ENCODE measurements at places on chromosomes 1 and 21.

DNA sequence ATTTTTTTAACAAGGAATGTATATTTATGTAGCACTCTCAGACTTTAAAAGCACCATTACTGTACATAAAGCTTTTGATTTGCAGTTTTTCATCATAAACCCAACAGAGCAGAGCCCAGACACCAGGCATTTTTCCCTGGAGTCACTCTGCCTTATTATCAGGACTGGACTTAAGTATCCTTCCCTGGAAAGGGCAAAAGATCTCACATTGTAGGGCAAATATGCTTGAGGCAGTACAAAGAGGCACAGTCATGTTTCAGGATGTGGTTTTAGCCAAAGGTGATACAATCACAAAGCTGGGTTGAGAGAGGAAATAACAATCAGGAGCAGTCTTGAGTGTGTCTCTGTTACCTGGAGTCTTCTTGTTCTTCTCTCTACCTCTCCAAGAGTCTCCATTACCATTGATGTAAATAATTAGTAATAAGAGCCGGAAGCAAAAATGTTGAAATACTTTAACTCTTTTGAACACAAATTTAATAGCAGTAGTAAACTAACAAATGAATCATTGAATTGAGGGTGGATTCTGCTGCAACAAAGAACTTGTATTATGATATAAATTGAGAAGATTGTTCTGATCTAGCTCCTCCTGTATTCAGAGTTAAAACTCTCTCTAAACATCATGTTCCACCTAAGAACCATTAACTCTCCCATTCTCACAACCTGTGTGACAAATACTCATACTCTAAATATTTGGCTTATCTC, 160.5 kb downstream of the LTN1 start:
- no peaks in the 10 kb centered on the region for H3K36me3 ChIP-seq
- peak; percentile 15 for DNase-seq
- H3K27ac ChIP-seq, result no peak overlapping the region
- H3K27me3 ChIP-seq, result no peaks in the 10 kb centered on the region

DNA sequence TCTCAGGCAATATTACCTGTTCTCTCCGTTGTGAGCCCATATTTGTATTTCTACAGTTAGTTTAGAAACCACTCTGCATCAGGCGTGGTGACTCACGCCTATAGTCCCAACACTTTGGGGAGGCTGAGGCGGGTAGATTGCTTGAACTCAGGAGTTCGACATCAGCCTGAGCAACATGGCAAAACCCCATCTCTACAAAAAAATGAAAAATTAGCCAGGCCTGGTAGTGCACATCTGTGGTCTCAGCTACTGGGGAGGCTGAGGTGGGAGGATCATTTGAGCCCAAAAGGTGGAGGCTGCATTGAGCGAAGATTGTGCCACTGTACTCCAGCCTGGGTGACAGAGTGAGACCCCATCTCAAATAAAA, 19.7 kb upstream of the ID3 start:
- H3K27me3 ChIP-seq, result no peaks in the 10 kb centered on the region
- no peak overlapping the region for H3K27ac ChIP-seq
- no peak for DNase-seq
- H3K36me3 ChIP-seq, result no peaks in the 10 kb centered on the region
- peaks cover 10% of the 10 kb centered on the region for H3K4me1 ChIP-seq
- no peak overlapping the region for H3K4me3 ChIP-seq

GRCh38 chr1:76677416-76678405, 189.6 kb upstream of the ST6GALNAC5 start:
- H3K4me3 ChIP-seq, result no peak overlapping the region
- no peak for DNase-seq
- no peaks in the 10 kb centered on the region for H3K27me3 ChIP-seq
- no peaks in the 10 kb centered on the region for H3K36me3 ChIP-seq
- no peaks in the 10 kb centered on the region for H3K4me1 ChIP-seq
- H3K27ac ChIP-seq, result no peak overlapping the region

GRCh38 chr1:169809370-169810095, 14.8 kb upstream of the METTL18 start:
- peak; percentile 48 for DNase-seq
- no peak overlapping the region for H3K4me3 ChIP-seq
- H3K4me1 ChIP-seq, result no peaks in the 10 kb centered on the region
- H3K27ac ChIP-seq, result no peak overlapping the region
- no peaks in the 10 kb centered on the region for H3K27me3 ChIP-seq
- peaks cover 3% of the 10 kb centered on the region for H3K36me3 ChIP-seq

- H3K4me1 ChIP-seq, result peaks cover 13% of the 10 kb centered on the region
- peak; percentile 55 for DNase-seq
- no peaks in the 10 kb centered on the region for H3K27me3 ChIP-seq
- peaks cover 37% of the 10 kb centered on the region for H3K36me3 ChIP-seq
- no peak overlapping the region for H3K27ac ChIP-seq
- H3K4me3 ChIP-seq, result no peak overlapping the region
These were observed 3.2 kb downstream of the LRRC42 start for GRCh38 chr1:53949023-53949990.

- DNase-seq, result no peak
- no peak overlapping the region for H3K27ac ChIP-seq
- no peaks in the 10 kb centered on the region for H3K27me3 ChIP-seq
These were observed 2.4 kb upstream of the SH3D21 start for GRCh38 chr1:36303650-36304360.

- H3K27ac ChIP-seq, result no peak overlapping the region
- no peaks in the 10 kb centered on the region for H3K36me3 ChIP-seq
- peak; percentile 10 for DNase-seq
- no peaks in the 10 kb centered on the region for H3K4me1 ChIP-seq
These were observed 6.0 kb upstream of the PLA2G2C start for GRCh38 chr1:20192364-20192763.

DNA sequence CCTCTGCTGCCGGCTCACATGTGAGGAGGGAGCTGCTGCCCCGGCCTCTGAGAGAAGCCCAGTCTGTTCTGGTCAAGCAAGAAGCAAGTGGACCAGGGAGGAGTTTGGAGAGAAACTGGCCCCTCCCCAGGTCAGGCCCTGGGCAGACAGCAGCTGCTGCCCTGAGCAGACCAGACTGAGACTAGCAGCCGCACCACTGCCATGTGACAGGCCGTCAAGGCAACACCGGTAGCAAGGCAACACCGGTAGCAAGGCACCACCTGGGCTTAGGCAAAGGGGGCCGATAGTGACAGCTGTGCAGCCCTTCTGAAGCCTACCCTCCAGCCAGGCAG, 50.3 kb downstream of the ARHGEF16 start:
- H3K27me3 ChIP-seq, result no peaks in the 10 kb centered on the region
- DNase-seq, result no peak
- no peak overlapping the region for H3K27ac ChIP-seq
- no peak overlapping the region for H3K4me3 ChIP-seq

DNA sequence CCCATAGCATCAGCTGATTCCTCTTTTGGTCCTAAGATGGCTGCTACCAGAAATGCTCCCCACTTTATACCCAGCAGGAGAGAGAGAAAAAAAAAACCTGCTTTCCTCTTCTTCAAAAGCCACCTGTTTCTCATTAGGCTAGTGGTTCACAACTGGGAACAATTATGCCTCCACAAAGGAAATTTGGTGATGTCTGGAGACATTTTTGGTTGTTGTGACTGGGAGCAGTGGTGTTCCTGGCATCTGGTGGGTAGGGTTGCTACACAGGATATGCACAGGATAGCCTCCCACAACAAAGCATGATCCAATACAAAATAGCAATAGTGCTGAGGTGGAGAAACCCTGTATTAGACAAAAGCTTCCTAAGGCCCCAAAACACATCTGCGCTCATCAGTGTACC, 38.5 kb upstream of the SGIP1 start:
- no peak overlapping the region for H3K4me3 ChIP-seq
- H3K4me1 ChIP-seq, result peaks cover 2% of the 10 kb centered on the region
- no peaks in the 10 kb centered on the region for H3K27me3 ChIP-seq

GRCh38 chr1:41537251-41537650, 52.8 kb upstream of the EDN2 start:
- DNase-seq, result peak; percentile 2
- H3K27ac ChIP-seq, result no peak overlapping the region
- peaks cover 11% of the 10 kb centered on the region for H3K4me1 ChIP-seq
- peaks cover 27% of the 10 kb centered on the region for H3K27me3 ChIP-seq
- H3K36me3 ChIP-seq, result no peaks in the 10 kb centered on the region

GRCh38 chr21:46457801-46458314, 833 bp upstream of the DIP2A start:
- H3K27me3 ChIP-seq, result no peaks in the 10 kb centered on the region
- H3K4me3 ChIP-seq, result peak overlapping the region; percentile 85
- peaks cover 7% of the 10 kb centered on the region for H3K36me3 ChIP-seq
- peak overlapping the region; percentile 75 for H3K27ac ChIP-seq

- no peak for DNase-seq
- no peaks in the 10 kb centered on the region for H3K4me1 ChIP-seq
- H3K27me3 ChIP-seq, result no peaks in the 10 kb centered on the region
- no peaks in the 10 kb centered on the region for H3K36me3 ChIP-seq
These were observed 56.0 kb upstream of the C1orf21 start for GRCh38 chr1:184330875-184331274.

DNA sequence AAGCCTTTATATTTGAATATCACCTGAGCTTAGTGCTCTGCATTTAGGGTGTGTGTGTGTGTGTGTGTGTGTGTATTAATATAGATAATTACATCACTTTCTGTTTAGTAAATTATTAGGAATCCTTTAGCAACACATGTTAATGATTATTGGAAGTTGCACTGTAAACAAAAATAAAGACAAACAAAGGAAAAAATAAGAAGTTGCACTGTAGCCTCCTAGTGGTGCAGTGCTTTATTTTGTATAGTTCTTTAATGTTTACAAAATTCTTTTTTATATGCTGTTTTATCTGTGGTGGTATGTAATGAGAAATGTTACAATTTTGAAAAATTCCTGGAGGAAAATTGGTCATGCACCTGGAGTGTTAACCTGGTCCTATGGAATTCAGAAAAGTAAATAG, 69.2 kb downstream of the UBE4B start:
- no peaks in the 10 kb centered on the region for H3K27me3 ChIP-seq
- H3K36me3 ChIP-seq, result peaks cover 58% of the 10 kb centered on the region
- DNase-seq, result no peak
- no peak overlapping the region for H3K4me3 ChIP-seq
- no peak overlapping the region for H3K27ac ChIP-seq
- H3K4me1 ChIP-seq, result no peaks in the 10 kb centered on the region

DNA sequence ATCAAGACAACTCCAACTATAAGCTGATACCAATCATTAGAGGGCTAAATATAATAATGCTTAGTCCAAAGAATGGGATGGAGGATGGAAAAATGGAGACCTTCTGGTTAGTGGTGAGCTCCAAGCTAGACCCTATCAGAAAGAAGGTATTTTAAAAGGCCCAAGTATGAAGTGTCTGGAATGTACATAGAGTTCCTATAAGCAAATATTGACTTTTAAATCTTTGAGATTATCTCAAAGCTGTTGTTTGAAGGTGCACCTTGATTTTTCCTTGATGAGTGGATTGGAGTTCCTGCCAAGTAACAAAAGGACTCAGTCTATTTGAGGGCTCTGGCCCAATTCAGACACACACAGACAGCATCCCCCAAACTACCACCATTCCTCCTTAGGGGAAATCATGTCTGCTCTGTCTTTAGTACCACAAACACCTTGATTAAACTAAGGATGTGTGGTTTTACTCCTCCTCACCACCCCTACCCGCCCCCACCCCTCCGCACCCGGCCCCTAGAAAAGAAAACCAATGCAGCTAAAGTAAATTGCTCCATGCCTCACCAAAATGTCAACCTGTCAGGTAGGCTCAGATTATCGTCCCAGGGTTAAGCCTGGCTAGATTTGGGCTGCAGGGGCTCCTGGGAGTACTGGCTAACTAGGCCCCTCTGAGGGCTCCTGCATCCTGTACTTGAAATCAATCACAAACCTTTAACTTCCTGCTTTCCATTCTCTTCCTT, 59.4 kb downstream of the CDC7 start:
- no peak for DNase-seq
- H3K4me3 ChIP-seq, result no peak overlapping the region
- no peaks in the 10 kb centered on the region for H3K27me3 ChIP-seq
- H3K27ac ChIP-seq, result no peak overlapping the region
- peaks cover 10% of the 10 kb centered on the region for H3K4me1 ChIP-seq

GRCh38 chr1:154342836-154343472, 17.6 kb downstream of the ATP8B2 start:
- peaks cover 81% of the 10 kb centered on the region for H3K36me3 ChIP-seq
- H3K4me3 ChIP-seq, result no peak overlapping the region
- H3K27ac ChIP-seq, result no peak overlapping the region
- no peak for DNase-seq
- peaks cover 5% of the 10 kb centered on the region for H3K4me1 ChIP-seq

GRCh38 chr21:45322960-45323461, 35.3 kb upstream of the POFUT2 start:
- no peaks in the 10 kb centered on the region for H3K36me3 ChIP-seq
- peaks cover 75% of the 10 kb centered on the region for H3K4me1 ChIP-seq
- H3K27me3 ChIP-seq, result no peaks in the 10 kb centered on the region
- H3K4me3 ChIP-seq, result no peak overlapping the region
- H3K27ac ChIP-seq, result no peak overlapping the region

GRCh38 chr1:194289569-194290266, 1103.3 kb upstream of the B3GALT2 start:
- H3K36me3 ChIP-seq, result no peaks in the 10 kb centered on the region
- H3K4me1 ChIP-seq, result no peaks in the 10 kb centered on the region
- DNase-seq, result no peak
- H3K27me3 ChIP-seq, result no peaks in the 10 kb centered on the region

GRCh38 chr21:42515708-42516502, 2.3 kb downstream of the SLC37A1 start:
- peaks cover 5% of the 10 kb centered on the region for H3K27me3 ChIP-seq
- H3K4me1 ChIP-seq, result peaks cover 29% of the 10 kb centered on the region
- peak overlapping the region; percentile 81 for H3K27ac ChIP-seq
- peak; percentile 77 for DNase-seq
- H3K36me3 ChIP-seq, result peaks cover 5% of the 10 kb centered on the region

DNA sequence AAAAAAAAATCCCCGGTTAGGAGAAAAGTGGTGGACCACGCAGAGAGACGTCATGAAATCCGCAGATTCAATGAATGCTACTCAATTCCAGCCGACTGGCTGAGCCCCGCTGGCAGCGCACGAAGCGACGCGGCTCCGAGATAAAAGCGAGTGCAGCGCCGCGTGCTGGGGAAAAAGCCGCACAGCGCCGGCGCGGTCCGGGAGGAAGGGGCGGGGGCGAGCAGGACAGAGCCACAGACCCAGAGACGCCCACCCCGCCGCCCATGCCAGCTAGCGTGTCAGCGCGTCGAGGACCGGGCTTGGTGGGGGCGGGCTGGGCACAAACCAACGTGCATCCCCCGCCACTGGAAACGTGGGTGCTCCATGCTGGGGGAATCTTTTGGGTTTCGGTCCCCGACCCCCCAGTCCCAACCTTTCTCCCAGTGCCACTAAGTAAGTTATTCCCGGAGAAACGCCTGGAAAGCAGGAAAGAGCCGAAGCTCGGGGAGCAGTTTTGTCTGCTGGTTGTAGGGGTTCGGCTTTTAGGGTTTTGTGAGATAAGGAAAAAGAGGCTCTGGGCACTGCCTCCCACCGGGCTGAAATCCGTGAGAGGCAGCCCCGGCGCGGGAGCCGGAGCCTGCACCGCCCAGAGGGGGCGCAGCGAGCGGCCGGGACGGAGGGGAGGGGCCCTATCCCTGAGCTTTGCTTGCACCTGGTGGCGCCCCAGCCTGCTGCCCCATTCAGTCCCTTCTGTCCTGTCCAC, at the start of gene KCNJ6:
Gene KCNJ6, minus strand, starts transcription at position 148 of the 742 bp plus-strand sequence. CDS start 75,775 bp downstream, outside the sequence.
- peaks cover 19% of the 10 kb centered on the region for H3K4me1 ChIP-seq
- peaks cover 88% of the 10 kb centered on the region for H3K27me3 ChIP-seq
- no peaks in the 10 kb centered on the region for H3K36me3 ChIP-seq
- peak within 1 kb of the TSS; percentile 67 for H3K4me3 ChIP-seq
- peak; percentile 75 for DNase-seq
- H3K27ac ChIP-seq, result no peak within 1 kb of the TSS

- no peak overlapping the region for H3K4me3 ChIP-seq
- H3K4me1 ChIP-seq, result peaks cover 17% of the 10 kb centered on the region
- H3K27ac ChIP-seq, result no peak overlapping the region
- no peaks in the 10 kb centered on the region for H3K36me3 ChIP-seq
- peaks cover 71% of the 10 kb centered on the region for H3K27me3 ChIP-seq
These were observed 11.4 kb upstream of the PIGR start for GRCh38 chr1:206957639-206958038.

- peaks cover 3% of the 10 kb centered on the region for H3K4me1 ChIP-seq
- no peaks in the 10 kb centered on the region for H3K36me3 ChIP-seq
- DNase-seq, result peak; percentile 82
These were observed 301.3 kb downstream of the SIPA1L2 start for GRCh38 chr1:232328486-232329102.

Data from mesenchymal stem cell (in vitro differentiated cells and primary cell).